Hematopoietic multipotent progenitor cell treated with erythropoietin and hydrocortisone succinate and interleukin-3 and kit ligand, for 17 days (in vitro differentiated cells): ENCODE measurements at places on chromosomes 4 and X.

DNA sequence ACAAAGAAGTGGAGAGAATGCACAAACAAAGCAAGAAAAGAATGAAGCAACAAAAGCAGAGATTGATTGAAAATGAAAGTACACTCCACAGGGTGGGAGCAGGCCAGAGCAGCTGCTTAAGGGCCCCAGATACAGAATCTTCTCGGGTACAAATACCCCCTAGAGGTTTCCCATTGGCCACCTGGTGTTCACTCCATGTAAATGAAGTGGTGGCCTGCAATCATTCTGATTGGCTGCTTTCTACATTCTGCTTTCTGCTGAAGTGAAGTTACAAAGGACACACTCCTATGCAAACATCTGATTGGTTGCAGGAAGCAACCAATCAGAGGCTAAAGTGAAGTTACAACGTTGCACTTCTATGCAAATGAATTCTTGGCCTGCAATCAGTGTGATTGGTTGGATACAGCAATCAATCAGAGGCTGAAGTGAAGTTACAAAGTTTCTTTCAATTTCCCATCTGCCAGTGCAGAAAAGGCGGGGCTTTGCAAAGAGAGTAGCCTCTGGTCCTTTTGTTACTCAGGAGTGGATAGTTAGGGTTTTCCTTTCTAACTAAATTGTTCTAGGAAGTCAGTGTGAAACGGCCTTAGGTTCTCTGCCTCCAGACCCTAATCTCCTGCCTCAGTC lies 19.0 kb upstream of the GPC4 start:
- no peak for DNase-seq

DNA sequence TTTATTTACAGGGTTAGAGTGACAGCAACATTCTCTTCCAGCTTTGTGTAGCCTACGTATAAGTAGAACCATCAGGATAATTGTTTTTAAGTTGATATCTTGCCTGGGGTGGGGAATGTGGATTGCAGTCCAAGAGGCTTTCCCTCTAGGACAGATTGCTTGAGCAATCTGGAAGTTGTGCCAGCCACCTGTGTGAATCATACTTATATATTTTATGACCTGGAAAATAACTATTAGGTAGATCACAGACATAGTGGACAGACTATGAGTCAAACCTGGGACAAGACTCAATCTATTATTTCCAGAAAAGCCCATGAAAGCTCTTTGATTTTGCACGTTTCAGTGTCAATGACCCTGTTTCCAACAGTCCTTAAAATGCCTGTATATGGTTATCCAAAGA lies 98.9 kb downstream of the TLL1 start:
- DNase-seq: no peak

GRCh38 chrX:69145714-69146113 lies 19.5 kb downstream of the PJA1 start:
- DNase-seq: no peak

DNA sequence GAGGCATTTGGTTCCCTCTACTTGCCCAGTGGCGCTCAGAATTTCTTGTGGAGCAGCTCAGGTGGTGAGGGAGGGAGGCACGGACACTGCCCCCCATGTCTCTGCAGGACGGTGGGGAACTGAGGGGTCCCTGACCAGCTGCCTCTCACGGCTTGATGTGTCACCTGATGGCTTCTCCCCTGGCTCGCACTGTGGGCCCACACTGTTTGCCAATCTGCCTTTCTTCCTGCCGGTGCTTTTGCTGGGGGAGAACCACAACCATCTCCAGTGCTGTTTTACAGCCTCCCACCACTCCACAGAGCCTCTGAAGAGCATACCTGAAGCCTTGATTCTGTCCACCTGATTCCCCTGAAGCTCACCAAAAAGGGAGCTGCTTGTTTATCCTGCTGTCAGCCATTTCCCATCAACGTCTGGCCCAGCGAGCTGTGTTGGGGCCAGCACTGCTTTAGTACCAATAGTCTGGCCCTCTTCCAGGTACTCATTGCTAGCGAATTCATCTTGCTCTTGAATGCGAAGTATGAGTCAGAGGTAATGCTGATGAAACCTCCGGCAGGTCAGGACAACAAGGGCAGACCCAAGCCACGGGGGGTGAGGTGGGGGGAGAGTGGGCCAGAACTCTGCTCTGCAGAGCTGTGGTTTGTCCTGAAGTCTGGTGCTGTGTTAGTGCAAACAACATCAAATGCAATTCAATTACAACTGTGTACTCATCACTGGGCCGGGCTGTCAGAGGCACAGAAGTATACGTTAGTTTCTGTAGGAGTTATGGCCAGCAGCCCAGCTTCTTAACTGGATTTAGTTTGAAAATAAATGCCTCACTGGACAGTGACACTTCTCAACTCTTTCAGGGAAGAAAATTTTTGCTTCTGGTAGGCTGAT lies 208.3 kb upstream of the JADE1 start:
- no peak for DNase-seq

GRCh38 chrX:34563061-34563460 lies 94.0 kb downstream of the TMEM47 start:
- DNase-seq: no peak

DNA sequence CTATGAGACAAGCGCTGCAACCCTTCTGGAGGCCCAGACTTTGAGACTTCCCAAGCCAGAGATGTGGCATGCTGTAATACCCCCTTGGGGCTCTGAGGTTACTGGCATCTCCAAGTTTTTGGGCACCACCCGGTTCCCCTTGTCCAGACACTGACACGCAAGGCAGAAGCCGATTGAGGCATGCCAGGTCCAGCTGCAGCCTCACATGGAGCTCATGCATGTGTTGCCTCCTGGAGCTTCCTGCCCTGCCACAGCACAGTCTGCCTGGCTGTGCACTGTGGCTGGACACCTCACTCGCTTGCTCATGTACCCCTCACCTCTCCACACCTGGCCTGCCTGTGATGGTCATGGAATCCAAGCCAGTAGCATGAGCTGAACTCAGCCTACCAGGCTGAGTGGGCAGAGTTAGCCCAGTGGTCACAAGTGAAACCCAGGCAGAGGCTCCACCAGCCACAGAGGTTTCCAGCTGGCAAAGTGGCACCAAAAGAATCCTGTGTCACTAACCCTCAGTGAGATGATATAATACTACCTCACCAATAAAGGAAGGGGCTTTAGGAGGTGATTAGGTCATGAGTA lies 789.2 kb upstream of the INTU start:
- no peak for DNase-seq

DNA sequence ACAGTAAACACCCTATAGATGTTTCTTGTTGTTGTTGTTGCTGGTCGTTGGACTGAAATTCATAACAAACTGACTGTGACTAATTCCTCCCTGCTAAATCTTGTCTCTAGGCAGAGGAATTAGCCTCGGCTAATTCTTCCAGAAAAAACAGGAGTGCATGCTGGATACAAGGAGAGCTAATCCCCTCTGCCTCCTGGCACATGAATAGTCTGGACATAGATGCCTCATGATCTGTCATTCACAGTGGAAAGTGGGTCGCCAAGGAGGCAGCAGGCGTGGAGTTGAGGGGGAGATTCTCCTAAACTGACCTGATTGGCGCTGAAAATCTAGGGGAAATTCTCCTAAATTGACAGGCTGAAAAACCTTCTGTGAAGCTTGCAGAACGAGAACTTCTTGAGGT lies 220.1 kb downstream of the DCTD start:
- DNase-seq: no peak

GRCh38 chr4:6271206-6271605 lies 1.6 kb downstream of the WFS1 start:
- no peak for DNase-seq

- no peak for DNase-seq
These were observed 7.5 kb downstream of the TLR10 start for GRCh38 chr4:38775326-38775725.

DNA sequence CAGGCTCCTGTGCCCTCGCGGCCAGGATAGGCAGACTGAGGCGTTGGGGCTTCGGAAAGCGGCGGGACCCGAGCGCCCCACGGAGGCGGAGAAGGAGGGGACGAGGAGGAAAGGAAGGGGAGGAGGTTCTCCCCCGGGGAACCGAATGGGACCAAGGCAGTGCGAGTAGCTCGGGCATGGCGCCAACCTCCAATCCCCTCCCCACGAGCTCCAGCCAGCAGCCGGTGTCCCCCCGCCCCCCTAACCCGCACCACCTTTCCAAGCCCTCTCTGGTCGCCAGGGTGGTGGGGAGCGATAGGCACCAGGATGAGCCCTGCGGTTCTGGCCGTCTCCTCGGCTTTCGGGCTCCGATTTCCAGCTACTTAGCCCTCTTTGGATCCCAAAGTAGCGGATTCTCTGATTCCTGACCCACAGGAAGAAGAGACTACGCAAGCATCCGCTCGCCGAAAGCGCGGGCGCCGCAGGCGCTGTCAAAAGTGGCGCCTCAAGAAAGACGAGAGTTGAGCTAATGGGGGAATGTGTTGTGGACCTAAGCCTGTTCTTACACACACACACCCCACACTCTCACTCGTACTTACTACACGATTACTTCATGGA lies 15.2 kb upstream of the ZIC3 start:
- no peak for DNase-seq

GRCh38 chr4:174281182-174281737 lies 2.2 kb downstream of the FBXO8 start:
- DNase-seq: no peak

DNA sequence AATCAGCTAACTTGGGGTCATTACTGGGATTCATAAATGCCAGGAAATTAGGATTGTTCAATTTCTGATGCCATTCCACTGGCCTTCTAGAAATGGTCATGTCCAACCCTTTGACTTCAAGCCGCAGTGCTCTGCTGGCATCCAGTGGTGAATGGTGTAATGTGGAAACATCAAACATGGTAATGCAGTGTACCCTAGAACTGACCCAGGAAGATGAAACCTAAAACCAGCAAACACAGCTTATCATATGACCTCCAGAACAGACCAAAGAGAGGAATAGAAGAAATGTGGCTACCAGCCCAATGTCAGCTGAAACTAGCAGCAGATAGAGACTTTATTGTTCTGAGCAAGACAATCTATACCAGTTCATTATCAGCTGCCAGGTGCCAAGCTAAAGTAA lies 13.8 kb downstream of the CXCL13 start:
- DNase-seq: no peak

- DNase-seq: no peak
These were observed 41.6 kb upstream of the STIM2 start for GRCh38 chr4:26819026-26819425.

- no peak for DNase-seq
These were observed 52.1 kb upstream of the GRID2 start for GRCh38 chr4:92251711-92252110.

DNA sequence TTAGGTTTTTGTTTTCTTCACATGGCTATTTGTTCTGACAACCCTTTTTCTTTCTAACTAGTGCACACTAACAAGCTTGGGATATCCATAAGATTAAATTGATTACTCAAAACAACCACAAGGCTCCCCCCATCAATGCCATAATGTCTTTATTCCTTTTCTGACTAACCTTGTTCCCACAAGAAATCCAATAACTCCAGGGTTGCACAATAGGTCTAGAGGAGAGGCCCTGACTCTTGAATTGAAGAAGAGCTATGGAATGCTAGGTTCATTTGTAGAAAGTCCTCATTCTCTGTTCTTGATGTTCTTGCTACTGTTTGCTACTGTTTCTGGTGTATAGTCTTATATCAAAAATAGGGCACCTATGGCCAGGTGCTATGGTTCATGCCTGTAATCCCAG lies 71.0 kb downstream of the PRRG1 start:
- DNase-seq: no peak
